ENCODE measurements at places on chromosomes 12 and 14. TPM values are rescaled to one million over a fixed set of nuclear protein-coding genes. Genes with fewer than 3 reads are reported as not detected.

- no peak for DNase-seq
Measured at GRCh38 chr12:128583453-128583852, 240.3 kb downstream of the SLC15A4 start.

- DNase-seq, result no peak
Measured at GRCh38 chr14:98826618-98827017, 445.4 kb downstream of the BCL11B start.

- no peak for DNase-seq
Measured at GRCh38 chr12:111121840-111122239, 201.5 kb upstream of the MYL2 start.

The TCTN2 gene
- total RNA-seq, result 23.1 TPM

DNA sequence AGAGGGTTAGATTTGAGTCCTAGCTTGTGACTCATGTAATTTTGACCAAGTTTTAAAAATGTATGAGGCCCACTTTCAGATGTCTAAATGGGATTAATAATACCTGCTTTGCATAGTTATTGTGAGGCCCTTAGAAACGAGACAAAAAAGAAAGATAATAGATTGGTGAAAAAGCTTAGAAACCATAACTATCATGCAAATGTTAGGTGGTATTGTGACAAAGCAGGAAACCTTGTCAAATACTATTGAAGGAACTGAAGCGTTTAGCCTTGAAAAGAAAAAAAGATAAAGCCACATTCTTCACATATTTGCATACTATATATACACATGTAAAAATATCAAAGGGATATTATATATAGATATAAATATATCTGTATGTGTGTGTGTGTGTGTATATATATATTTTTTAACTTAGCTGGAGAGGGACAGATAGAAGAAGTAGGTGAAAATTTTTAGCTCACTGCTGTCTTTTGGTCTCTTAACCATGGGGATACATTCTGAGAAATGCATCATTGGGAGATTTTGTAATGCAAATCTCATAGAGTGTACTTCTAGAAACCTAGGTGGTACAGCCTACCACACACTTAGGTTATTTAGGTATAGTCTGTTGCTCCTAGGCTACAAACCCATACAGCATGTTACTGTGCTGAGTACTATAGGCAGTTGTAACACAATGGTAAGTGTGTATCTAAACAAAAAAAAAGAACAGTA lies 270.3 kb downstream of the CCDC91 start:
- DNase-seq, result no peak

The COX8C gene
- not detected for total RNA-seq

The LACRT gene
- not detected for total RNA-seq

DNA sequence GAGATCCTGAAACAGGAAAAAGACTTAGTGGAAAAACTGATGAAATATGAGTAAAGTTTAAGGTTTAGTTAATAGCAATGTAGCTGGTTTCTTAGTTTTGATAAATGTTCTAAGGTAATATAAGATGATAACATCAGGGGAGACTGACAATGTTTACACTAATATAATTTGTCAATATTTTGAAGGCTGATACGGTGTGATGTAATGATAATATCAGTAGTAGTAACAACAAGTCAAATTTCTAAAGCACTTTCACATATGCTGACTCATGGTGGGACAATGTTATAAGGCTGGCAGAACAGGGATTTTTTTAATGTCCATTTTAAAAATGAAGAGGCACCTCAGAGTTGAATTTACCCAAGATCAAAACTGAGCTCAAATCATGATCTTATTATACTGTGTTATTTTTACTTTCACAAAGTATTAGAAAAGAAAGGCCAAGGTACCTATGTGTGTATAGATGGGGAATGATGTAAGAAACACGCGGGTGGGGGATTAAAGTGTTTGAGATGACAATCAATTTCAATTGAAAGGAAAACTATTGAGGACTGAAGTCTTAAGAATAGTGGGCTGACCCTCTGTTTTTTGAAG lies 2.4 kb upstream of the FLRT2 start:
- no peak for DNase-seq

Measured in neural crest cell (in vitro differentiated cells).